ENCODE measurements at places on chromosomes 16 and 17.
A peak's percentile ranks its signal among the peaks of the same experiment; 100 is the strongest.

DNA sequence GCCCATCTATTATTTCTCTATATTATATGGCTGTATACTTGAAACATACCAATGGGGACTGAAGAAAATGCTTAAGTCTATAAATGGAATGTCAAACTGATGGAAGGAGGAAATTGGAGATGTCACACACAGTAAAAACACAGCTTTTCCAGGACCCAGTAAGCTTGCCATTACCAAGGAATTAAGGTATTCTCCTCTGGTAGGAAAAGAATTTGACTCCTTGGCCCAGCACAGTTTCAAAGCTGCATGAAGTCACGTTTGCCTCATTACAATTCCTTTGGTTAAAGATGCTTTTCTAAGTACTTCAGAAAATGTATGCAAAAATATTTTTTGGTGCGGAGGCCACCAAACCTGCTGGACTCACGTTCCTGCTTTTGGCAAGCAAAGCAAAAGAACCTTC is 48.5 kb downstream of the CDH13 start:
- no peak for DNase-seq

GRCh38 chr17:57109393-57110151 is 24.5 kb downstream of the AKAP1 start:
- peak; percentile 53 for DNase-seq

DNA sequence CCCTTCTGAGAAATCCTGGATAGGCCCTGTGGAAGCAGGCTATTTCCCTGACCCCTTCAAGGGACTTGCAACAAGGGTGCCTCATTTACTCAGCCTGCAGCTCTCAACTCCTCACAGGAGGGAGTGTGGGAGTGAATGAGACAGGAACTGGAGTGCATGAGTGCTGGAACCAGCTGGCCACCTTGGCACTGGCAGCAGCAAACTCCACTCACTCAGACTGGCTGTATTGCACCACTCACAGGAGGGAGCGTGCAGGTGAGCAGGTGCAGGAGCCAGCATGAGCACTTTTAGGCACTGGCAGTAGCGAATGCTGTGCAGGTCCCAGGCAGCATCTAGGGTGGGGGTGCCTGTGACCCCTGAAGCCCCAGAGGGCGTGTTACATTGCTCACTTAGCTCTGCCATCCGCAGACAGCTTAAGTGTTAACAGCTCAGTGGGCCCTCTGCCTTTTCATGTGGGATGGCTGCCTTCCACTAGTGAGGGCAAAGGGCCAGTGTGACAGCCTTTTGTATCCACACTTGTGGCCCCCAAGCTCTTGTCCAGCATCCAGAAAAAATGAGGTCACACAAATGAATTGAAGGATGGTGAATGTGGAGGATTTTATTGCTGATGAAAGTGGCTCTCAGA is 11.0 kb upstream of the ZNHIT3 start:
- no peak for DNase-seq

DNA sequence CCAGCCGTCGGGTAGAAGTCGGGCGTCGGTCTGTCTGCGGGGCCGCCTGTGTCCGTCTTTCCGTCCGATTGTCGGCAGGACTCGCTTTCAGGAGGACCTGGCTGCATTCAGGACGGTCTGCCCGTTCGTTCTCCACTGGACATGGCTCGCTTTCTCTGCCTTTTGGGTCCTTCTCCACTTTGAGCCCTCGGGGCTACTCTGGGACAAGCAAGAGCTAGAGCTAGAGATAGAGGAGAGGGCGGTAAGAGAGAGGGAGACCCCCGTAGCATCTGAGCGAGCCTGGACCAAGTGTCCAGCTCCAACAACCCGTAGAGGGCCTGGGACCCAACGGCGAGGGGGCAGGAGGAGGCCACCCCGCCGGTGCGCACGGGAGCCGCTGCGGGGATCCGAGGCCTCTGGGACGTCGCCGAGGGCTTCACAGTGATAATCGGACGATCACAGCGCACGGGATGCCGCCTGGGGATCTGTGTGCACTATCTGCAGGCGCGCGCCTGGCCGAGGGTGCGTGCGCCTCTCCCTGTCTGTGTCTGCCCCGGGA is 4.5 kb downstream of the TBX4 start:
- DNase-seq: no peak

- no peak for DNase-seq
Measured at GRCh38 chr17:31740611-31741082, 118.4 kb downstream of the COPRS start.

GRCh38 chr17:55770196-55770870 is 19.5 kb downstream of the PCTP start:
- DNase-seq: peak; percentile 2

GRCh38 chr17:77800816-77801215 is 157.7 kb upstream of the TNRC6C start:
- no peak for DNase-seq

DNA sequence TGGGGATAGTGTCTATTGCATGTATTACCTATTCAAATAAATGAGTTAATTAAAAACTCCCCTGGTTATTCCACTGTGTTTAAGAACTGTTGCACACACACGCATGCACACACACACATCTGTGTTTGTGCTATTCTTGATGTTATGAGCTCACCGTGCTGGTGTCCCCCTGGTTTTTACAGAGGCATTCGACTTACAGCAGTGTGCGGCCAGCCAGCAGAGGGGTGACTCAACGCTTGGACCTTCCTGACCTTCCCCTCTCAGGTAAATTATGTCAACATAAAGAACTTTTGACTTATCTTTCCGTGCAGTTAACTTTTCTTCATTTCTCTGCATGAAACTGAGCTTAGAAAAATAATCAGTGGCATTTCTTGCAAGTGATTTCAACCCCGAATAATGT is 214.0 kb downstream of the LGALS9B start:
- no peak for DNase-seq

- no peak for DNase-seq
Measured at GRCh38 chr17:74663561-74663960, 40.0 kb upstream of the CD300E start.

GRCh38 chr17:8502126-8502525 is 66.4 kb downstream of the NDEL1 start:
- no peak for DNase-seq

GRCh38 chr17:68293490-68294195 is 2.3 kb downstream of the ARSG start:
- no peak for DNase-seq

DNA sequence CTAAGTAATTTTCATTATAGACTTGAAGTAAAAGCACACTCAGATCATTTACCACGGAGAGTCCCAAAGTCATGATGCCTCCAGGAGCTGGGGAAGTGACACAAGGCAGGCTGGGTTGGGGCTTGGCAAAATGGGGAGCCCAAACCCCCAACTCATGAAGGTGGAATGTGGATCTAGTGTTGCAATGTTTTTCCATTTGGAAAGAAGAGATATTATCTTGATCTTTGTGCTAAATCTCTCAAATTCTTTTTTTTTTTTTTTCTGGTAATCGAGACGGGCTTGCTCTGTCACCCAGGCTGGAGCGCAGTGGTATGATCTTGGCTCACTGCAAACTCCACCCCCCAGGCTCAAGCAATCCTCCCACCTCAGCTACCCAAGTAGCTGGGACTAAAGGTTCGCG is 7.5 kb upstream of the KCNG4 start:
- DNase-seq: no peak

DNA sequence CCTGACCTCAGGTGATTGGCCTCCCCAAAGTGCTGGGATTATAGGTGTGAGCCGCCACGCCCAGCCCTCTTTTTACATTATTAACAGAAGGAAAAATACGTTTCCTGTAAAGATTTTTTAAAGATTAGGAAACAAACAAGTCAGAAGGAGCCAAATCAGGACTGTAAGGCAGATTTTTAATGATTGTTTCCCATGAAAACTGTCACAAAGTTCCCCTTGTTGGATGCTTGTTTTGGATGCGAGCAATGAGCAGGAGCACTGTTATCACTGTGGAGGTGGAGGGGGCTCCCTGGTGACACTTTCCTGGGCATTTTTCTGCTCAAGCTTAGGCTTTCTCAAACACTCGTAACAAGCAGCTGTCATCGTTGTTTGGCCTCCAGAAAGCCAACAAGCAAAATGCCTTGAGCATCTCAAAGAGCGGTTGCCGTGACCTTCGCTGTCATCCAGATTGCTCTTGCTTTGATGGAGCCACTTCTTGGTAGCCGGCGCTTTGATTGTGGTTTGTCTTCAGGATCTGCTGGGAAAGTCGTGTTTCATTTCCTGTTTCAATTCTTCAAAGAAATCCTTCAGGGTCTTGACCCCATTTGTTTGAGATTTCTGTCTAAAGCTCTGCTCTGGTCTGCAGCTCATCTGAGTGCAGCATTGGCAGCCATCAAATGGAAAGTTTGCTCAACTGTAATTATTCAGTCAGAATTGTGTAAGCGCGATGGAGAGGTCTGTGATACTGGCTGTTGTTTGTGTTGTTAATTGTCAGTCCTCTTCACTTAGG is 128.7 kb downstream of the RPTOR start:
- DNase-seq: no peak

GRCh38 chr16:72787130-72787513 is 260.8 kb downstream of the ZFHX3 start:
- DNase-seq: no peak

DNA sequence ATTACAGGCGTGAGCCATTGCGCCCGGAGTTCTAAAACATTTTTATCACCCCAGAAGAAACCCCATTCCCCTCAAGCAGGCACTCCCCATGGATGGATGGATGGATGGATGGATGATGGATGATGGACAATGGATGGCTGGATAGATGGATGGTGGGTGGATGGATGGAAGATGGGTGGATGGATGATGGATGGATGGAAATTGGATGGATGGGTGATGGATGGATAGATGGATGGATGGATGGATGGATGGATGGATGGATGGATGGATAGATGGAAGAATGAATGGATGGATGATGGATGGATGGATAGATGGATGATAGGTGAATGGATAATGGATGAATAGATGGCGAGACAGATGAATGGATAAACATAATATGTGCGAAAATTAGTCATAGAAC is 16.5 kb downstream of the PLA2G10 start:
- DNase-seq: no peak

GRCh38 chr17:48048384-48049126 is 396 bp downstream of the NFE2L1 start:
- DNase-seq: peak; percentile 15

All from NCI-H446 treated with DMSO at 0.1 percent for 48 hours (cell line).